ENCODE measurements at places on chromosomes 6 and 20. TPM values are rescaled to one million over a fixed set of nuclear protein-coding genes. Genes with fewer than 3 reads are reported as not detected.

The KHDC1L gene
- total RNA-seq = 1.1 TPM

The IL17F gene
- total RNA-seq = not detected

The KCNB1 gene
- total RNA-seq = 0.24 TPM

The PAX1 gene
- total RNA-seq = 0.49 TPM

The RNF182 gene
- 15.4 TPM for total RNA-seq

The ZSCAN16 gene
- total RNA-seq = 1.9 TPM
